GM06990 (cell line): ENCODE measurements at places on chromosomes 5 and 9.

DNA sequence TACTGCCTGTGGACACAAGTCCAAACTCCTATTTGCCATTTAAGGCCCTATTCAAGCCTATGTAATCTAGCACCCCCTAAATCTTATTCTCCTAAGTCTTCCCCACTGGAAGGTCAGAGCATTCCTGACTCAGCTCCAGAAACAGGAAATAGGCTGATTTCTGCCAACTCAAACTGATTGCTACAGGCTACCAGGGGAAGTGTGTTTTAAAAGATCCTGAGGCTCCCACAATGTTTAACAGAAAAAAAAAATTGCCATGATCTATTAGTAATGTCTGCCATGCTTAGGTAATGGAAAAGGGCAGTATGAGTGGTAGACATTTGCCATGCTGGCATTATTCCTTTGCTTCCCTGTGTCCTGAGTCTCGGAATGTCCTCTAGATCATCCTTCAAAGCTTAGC is 65.8 kb upstream of the BRINP1 start:
- DNase-seq: no peak

GRCh38 chr9:76342858-76343257 is 51.4 kb downstream of the RFK start:
- DNase-seq: no peak

- no peak for DNase-seq
Observed at GRCh38 chr9:88503081-88503844, 31.7 kb upstream of the NXNL2 start.

- no peak for DNase-seq
Observed at GRCh38 chr5:120096413-120096812, 367.7 kb upstream of the PRR16 start.

DNA sequence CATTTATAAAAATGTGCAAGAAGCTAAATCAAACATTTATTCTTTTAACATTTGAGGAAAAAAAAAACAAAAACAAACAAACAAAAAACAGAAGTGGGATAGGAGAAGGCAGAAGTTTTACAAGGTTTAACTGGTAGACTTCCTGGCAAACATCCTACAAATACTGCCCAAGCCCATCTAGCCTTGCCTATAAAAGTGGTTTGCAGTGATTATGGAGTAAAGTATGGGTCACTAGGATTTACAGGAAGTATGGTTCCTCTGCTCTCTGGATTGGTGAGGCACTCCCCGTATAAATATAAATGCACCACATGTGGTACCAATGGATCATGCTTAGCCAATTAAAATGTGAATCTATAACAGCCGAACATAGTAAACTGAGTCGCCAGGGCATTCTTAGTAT is 291.9 kb downstream of the EDIL3 start:
- DNase-seq: no peak

DNA sequence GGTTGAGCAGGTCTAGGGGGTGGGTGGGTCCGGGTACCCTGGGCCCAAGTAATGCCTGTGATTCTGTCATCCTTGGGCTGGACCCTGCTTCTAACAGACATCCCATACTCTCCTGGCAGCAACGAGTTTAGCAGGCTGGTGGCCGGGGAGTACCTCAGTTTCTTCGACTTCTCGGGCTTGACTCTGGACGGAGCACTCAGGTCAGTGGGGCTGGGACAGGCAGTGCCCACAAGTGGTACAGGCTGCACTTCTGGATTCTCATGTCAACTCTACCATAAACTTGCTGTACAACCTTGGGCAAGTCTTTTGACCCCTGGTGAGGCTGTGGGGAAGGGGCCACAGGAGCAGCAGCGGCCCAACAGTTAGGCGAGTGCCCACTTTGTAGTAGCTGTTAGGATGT is 21.8 kb downstream of the PSD2 start:
- no peak for DNase-seq

- DNase-seq: no peak
Observed at GRCh38 chr9:77424993-77425392, 223.1 kb downstream of the GNA14 start.

DNA sequence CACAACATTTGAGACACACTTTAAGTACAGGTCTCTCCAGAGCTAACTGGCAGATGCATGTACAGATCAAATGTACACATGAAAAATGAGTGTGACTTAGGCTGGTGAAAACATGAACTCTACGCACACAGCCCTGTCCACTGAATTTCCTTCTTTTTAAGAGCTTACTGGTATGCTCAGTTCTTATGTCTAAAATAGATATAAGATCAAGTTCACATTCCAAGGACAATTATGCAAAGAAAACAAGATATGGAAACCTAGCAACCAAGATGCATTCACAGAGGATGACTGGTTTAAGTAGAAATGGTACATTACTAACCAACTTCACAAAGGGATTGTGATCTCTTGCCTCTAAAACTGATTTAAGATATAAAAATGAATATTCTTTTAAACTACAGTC is 56.7 kb downstream of the TLE1 start:
- DNase-seq: no peak

- no peak for DNase-seq
Observed at GRCh38 chr9:79001012-79001411, 570.8 kb upstream of the TLE4 start.

- no peak for DNase-seq
Observed at GRCh38 chr9:98637381-98637780, 71.4 kb downstream of the GABBR2 start.

- no peak for DNase-seq
Observed at GRCh38 chr9:137222190-137223077, at the start of gene RNF208. Gene RNF208 (minus strand): TSS chr9:137222240. CDS start chr9:137221212, 1,028 bp downstream.

DNA sequence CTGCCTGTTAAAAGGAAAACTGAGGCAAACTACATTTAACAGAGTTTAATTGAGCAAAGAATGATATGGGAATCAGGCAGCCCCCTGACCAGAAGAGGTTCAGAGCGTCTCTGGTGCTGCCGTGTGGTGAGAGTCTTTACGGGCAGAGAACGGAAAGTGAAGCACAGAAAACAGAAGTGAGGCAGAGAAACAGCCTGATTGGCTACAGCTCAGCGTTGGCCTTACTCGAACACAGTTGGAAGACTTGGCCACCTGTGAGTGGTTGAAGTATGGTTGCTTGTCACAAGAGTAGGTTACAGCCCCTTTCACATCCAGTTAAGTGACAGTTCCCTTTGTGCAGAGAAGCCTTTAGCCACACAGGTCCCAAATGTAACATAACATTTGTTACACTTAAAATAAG is 16.9 kb upstream of the FBP1 start:
- DNase-seq: peak; percentile 20

DNA sequence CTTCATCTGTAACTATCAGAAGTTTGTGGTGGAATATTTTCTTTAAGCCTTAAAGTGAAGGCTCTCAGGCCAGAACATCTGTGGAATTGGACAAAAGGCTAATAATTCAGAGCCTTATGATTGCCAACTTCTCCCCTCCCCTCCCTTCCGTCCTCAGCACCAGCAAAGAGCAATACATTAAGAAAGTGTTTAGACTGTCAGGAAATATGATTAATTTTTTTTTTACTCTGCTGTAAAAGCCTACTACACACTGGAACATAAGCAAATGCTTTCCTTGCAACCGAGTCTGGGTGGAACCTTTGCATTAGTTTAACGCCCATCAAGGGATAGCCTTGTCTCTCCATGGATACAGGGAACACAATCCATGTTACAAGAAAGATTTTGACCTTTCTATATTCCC is 110.3 kb upstream of the TARS1 start:
- DNase-seq: no peak

DNA sequence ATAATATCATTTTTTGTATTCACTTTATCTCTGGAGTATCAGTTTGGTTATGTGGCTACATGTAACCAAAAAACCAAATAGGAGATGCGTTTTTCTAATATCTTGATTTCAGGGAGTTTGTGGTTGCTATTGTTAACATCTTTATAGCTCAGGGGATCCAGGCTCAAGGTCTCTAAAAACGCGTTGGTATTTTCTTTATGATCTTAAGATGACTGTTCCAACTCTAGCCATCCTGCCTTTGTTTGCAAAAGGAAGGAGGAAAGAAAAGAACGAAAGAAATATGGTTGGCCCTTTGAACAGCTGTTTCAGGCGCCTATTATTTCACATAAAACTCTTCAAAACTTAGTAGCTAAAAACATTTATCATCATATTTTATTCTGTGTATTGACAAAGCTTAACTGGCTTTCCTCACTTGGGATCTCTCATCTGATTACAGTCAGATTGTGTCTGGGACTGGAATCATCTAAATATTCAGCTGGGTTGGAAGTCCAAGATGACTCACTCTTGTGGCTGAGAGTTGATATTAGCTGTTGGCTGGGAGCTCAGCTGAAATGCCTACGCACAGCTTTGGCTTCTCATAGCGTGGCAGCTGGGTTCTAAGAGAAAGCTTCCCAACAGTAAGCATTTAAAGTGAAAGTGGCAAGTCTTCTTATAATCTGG is 60.1 kb downstream of the FAM174A start:
- DNase-seq: no peak

- DNase-seq: no peak
Observed at GRCh38 chr5:63401436-63402046, 560.7 kb downstream of the HTR1A start.

DNA sequence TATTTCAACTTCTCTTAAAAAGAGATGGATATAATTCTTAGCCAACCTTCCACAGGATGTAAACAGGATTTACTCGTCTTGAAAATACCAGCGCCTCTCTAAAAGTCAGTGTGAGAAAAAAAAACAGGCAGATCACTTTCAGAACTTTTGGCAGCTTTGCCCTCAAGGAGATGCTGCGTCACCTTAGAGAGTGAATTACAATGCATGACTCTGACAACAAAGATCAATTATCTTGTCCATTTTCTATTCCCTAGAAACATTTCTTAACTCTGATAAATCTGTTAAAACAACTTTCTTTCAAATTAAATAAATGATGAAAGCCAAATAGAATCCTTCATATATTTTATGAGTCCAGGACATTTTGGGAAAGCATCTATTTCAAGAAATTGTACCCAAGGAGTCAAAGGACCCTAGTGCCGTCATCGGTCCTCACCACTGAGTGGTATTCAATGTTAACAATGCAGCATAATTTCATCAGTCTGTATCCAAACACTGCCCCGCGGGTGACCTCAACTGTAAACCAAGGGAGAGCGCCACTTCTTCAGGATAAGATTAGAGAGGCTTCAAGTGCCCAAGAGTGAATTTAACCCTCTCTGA is 536.0 kb downstream of the PDE4D start:
- no peak for DNase-seq

- no peak for DNase-seq
Observed at GRCh38 chr5:56873056-56873455, 36.3 kb upstream of the SETD9 start.

- no peak for DNase-seq
Observed at GRCh38 chr5:95857185-95857945, 34.8 kb upstream of the GLRX start.

- peak; percentile 82 for DNase-seq
Observed at GRCh38 chr5:17216176-17216973, 1.1 kb upstream of the BASP1 start.

DNA sequence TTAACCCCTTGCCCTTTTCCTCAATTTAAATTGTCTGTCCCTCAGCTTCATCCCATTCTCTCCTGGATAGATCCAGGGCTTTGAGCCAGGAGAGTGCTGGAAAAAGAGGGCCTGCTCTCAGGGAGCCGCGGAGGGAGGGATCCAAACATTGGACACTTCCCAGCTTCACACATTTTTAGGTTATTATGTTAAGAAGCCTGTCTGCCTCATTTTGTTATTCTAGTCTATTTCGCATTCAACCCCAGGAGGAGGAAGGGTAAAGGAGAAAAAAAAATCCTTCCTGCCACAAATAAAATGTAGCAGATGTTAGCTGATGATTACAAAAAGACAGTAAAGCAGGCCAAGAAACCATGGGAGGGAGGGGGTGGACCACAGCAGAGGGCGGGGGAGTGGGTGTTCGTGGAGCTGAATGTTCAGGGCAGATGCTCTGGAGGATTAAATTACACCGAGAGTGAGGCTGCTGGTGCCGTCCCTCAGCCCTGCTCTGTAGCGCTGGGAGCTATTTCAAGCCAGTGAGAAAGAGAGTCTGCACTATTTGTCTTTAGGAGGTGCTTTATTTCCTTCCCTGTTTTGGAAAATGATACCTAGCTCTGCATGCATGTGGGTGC is 60.6 kb upstream of the ZFR start:
- DNase-seq: no peak

DNA sequence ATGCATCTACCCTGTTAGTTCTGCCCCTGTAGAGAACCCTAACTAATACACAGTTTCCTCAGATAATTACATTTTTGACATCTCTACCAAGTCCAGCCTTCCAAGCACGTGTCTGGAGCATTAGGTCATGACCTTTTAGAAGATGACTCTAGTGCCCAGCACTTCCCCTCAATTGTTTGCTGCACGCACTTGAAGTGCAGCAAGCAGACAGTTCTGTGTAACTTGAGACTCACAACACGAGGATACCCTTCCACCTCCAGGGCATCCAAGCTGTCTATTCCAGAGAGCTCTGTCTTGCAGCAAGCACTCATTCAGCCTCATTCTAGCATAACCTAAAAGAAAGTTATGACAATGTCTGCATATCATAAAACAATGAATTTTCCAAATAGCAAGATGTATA is 1410.5 kb upstream of the CDH18 start:
- DNase-seq: no peak

DNA sequence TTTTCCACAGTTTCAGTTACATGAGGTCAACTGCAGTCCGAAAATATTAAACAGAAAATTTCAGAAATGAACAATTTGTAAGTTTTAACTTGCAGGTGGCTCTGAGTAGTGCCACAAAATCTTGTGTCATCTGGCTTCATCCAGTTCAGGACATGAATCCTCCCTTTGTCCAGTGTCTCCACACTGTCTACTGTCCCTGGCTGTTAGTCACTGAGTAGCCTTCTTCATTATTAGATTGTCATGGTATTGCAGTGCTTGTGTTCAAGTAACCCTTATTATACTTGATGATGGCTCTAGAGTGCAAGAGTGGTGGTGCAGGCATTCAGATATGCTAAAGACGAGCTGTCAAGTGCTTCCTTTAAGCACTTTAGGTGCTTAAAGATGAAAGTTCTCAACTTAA is 65.3 kb downstream of the CFAP95 start:
- DNase-seq: no peak

DNA sequence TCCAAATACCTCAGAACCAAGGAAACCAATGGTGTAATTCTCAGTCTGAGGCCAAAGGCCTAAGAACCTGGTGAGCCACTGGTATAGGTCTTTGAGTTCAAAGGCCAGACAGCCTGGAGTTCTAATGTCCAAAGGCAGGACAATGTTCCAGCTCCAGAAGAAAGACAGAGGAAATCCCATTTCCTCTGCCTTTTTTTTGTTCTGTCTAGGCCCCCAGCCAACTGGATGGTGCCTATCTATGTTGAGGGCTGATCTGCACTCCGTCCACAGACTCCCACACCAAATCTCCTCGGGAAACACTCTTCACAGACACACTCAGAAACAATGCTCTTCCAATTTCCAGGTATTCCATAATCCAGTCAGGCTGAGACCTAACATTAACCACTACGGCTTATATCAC is 30.1 kb downstream of the FNIP1 start:
- no peak for DNase-seq
